H4 (cell line): ENCODE measurements at places on chromosomes 7 and 10. TPM values are rescaled to one million over a fixed set of nuclear protein-coding genes. Genes with fewer than 3 reads are reported as not detected.

GRCh38 chr10:27713941-27714340 lies 31.7 kb downstream of the MKX start:
- DNase-seq = peak; percentile 44

- DNase-seq = no peak
Observed at GRCh38 chr10:128499956-128500355, 373.7 kb upstream of the MKI67 start.

The GIMAP1 gene
- total RNA-seq = not detected in 2 replicates

The ARL3 gene
- 6.1 and 10.4 TPM in 2 replicates for total RNA-seq

The PEX1 gene
- total RNA-seq = 10.6 and 11.1 TPM in 2 replicates
